DMS53 (cell line): ENCODE measurements at places on chromosomes 12 and 14.

DNA sequence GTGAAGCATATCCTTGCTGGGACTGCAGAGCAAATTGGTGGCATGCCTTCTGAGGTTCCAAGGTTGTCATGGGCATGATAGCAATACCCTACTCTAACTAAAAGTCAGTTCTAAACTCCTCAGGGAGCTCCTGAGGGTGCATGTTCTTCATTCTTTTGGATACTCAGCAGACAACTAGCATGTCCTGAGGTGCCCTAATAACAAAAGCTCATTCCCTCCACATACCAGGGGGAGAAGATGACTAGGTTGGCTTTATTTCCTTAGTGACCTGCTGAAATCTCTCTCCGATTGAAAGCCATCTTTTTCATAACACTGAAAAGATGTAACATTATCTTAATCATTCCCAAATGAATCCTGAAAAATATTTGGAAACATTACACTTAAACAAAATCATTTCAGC is 188.7 kb upstream of the IGF1 start:
- peak; percentile 26 for DNase-seq

GRCh38 chr14:24232645-24233537 is at the start of gene GMPR2:
TSS of gene GMPR2 (plus strand) at chr14:24232929. CDS start at chr14:24233254, 325 bp downstream.
- no peak for DNase-seq

DNA sequence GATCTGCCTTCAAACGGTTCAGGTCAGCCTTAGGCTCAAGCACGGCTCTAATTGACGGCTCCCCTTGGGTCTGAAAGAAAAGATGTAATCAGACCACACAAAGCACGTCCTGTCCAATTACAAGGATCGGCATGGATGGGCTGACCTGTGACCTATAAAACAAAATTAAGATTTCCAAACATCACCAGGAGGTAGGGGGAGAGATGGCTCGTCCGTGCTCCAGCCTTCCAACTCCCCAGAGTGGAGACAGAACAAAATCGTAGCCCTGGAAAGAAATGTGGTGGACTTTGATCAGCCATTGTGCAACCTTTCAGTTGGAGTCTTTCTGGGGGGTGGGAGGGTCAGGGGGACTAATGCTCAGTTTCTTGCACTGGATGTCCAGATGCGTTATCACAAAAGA is 226.6 kb upstream of the DIO3 start:
- no peak for DNase-seq

- DNase-seq, result peak; percentile 23
These were observed 616.5 kb downstream of the TRHDE start for GRCh38 chr12:72888693-72889092.

- peak; percentile 22 for DNase-seq
These were observed 15.2 kb upstream of the RNASE12 start for GRCh38 chr14:20606190-20606901.

GRCh38 chr14:100965296-100965695 is 61.8 kb upstream of the RTL1 start:
- DNase-seq, result no peak

GRCh38 chr12:26297396-26298070 is 102.2 kb downstream of the SSPN start:
- no peak for DNase-seq
